Posterior cingulate gyrus (tissue), 11 donors: ENCODE measurements at places on chromosomes 6 and 20.

DNA sequence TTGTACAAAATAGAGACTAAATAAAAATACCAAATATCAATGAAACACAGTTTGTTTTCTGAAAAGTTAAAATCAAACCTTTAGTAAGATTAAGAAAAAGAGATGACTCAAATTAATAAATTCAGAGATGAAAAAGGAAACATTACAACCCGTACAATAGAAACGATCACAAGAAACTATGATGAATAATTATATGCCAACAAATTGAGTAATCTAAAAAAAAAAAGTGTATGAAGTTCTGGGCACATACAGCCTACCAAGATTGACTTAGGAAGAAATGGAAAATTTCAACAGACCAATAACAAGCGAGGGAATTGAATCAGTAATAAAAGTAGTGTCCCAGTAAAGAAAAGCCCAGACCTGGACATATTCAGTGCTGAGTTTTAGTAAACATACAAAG lies 94.8 kb downstream of the STXBP5 start:
- no peak for DNase-seq

- DNase-seq, result no peak
These were observed 197.1 kb downstream of the KHDC1L start for GRCh38 chr6:73028124-73028766.

GRCh38 chr6:80179695-80180094 lies 73.2 kb downstream of the BCKDHB start:
- no peak for DNase-seq

DNA sequence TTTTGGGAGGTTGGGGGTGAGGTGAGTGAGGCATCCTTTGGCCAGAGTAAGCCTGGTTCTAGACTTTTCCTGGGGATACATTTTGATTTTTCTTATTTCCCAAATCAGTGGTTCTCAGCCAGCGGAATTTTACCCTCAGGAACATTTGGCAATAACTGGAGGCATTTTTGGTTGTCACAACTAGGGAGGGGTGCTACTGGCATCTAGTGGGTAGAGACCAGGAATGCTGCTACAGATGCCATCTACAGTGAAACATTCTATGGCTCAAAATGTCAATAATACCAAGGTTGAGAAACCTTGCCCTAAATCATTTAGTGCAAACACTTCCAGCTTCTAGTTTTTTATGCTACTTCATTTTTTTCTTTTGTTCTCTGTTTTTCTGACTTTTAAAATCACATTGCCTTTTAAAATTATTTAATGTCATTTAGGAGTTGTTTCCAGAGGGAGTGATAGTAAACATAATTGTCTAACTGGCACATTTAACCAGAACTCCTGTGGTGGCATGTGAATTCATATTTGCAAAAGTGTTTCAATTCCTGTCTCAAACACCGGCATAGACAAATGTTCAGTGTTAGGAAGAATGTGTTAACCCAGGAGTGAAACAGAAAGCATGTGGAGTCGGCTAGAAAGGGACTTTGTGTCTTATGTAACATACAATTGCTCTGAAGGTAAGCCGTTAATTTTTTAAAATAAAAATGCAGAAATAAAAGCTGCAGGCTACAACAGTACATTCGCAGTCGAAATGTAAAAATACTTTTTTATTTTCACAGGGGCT lies 59.0 kb downstream of the QRSL1 start:
- no peak for DNase-seq

GRCh38 chr6:18962361-18962905 lies 575.3 kb downstream of the RNF144B start:
- no peak for DNase-seq

GRCh38 chr20:33009214-33010132 lies 2.0 kb downstream of the BPIFB2 start:
- DNase-seq, result no peak

DNA sequence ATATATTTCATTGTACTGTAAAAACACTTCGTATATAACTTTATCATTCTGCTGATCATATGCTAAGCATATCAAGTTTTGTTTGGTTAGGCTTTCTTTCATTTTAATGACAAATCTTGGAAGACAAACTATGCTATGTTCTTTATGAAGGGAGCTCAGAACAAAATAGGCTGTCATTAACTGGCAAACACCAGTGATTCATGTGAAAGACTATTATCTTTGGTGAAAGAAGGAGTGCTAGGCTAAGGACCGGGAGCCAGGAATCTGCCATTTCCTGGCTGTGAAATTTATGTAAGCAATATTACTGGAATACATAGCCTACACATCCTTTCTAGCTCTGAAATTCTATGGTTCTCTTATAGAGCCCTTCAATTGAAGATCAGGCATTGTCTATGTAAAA lies 136.2 kb upstream of the CCN2 start:
- no peak for DNase-seq

DNA sequence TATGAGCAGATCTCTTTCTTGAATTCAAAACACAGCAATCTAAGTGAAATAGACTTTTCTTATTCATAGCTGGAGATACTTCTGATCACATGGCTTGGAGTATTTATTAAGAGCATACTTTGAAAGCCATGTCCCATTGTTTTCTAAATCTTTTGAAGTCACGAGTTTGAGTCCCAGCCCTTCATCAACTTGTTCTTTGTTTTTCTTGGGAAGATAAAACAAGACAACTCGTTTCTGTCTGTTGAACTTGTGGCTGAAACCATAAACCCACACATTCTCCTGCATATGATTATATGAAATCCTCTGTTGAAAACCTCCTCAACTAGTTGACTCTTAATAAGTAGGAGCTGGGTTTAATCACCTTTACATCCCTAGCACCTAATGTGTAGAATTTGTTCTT lies 3.3 kb downstream of the RNF144B start:
- no peak for DNase-seq

GRCh38 chr6:31730631-31731086 lies 1.6 kb upstream of the DDAH2 start:
- no peak for DNase-seq

- DNase-seq, result peak; percentile 23
These were observed 22.9 kb downstream of the FKBP1A start for GRCh38 chr20:1369970-1370369.

DNA sequence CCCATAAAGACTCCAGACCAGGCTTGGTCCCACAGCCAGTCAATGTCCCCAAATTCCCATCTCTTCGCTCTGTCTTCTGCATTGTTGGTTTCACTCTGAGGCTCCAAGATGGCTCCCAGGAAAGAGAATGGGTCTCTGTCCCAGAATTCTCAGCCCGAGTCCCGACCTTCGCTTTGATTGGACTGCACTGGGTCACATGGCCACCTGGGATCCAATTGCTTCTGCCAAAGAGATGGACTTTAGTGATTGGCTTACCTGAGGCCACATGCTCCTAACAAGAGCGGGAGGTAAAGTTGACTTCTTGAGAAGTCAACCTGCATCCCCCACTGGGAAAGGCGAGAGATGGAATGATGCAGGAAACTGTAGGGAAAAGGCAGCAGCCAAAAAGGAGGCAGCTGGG lies 104.7 kb upstream of the PMEPA1 start:
- no peak for DNase-seq

- no peak for DNase-seq
These were observed 65.5 kb upstream of the BTN3A2 start for GRCh38 chr6:26299286-26300042.

GRCh38 chr6:101482606-101483005 lies 89.1 kb downstream of the GRIK2 start:
- DNase-seq, result no peak

DNA sequence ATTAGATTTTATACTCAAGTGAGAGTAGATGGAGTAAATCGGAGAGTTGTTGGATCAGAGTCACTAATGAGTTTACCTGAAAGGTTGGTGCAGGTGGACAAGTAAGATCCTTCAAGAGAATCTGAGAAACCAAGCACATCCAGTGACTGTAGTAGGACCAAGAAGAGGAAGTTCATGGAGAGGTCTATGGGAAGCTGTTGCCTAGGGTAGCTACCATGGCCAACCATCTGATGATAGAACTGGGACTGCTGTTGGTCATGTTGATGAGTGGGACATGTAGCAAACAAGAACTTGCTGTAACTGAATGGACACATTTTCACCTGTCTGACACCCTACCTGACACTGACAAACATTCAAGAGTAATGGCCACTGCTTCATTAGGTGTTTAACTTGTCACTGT lies 11.3 kb upstream of the ADGB start:
- DNase-seq, result no peak

GRCh38 chr6:106475284-106475683 lies 114.8 kb downstream of the CRYBG1 start:
- no peak for DNase-seq

DNA sequence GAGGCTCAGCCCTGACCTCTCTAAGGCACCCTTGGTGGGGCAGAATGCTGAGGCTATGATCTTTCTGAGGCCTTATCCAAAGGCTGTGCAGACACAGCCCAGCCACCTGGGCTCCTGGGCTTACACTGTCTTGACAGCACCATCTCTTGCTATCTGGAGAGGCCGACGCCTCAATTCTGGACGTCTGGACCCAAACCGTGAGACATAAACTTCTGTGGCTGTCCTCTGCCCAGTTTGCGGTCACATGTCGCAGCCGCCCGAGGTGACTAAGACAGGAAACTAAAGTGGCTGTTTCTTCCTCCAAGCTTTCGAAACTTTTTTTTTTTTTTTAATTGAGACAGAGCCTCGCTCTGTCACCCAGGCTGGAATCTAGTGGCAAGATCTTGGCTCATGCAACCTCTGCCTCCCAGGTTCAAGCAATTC lies 49.3 kb downstream of the PRR18 start:
- no peak for DNase-seq

DNA sequence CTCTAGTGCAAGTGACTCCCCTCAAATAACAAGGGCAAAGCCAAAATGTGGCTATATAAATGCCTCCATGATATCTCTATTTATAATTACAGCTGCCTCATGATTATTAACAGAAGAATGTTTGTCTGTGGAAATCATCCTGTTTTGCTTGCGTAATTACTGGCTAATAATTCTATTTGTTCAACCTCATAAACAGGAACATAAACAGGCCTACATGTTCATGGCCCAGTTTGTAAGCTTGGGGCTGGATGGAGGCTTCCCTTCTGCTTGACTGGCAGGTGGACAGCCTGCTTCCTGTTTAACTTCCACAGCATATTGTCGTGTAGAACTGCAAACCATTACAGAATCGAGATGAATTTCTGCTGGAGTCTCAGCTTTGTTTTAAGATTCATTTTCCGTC lies 766.0 kb upstream of the MAP3K7 start:
- DNase-seq, result no peak

DNA sequence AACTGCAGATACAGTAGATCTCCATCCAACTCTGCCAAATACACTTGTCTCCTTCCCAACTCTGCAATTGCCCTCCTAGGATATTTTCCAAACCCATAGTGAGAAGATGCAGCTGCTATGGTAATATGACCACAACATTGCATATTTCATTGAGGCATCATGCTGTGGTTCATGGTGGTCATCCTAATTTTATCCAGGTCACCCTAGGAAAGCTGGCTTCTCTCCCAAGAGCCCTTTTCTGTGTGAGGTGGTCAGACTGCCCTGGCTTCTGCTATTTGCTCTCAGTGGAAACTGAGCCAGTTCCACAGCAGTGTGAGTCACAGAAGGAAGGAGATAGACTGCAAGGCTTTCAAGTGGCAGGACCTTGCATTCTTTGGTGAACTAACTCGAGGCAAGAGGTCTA lies 5.5 kb downstream of the OGFRL1 start:
- no peak for DNase-seq

DNA sequence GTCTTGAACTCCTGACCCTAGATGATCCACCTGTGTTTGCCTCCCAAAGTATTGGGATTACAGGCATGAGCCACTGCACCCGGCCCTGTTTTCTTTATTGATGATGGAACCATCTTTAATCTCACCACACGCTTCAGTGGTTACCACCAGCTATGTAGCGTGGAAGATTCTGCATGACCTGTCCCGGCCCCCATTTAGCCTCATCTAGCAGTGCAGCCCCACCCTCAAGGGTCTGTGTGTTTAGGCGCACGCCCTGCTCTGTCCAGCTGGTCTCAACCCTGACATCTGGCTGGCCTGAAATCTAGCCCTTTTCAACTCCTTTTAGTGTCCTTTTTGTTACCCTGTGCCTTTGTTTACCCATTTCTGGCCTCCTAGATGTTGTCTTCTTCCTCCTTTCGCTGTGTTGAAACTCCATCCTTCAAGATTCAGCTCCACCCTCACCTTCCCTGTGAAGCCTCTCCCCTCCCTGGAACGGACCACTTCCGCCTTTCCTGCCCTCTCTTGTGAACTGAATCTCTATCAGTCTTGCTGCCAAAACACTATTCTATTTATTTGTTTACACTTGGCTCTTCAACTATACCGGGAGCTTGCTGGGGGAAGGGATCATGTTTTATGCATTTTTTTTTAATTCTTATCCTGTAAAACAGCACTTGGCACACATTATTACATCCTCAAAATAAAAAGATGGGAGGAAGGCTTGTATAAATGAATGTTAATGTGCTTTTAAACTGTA lies 101.0 kb upstream of the MTHFD1L start:
- DNase-seq, result no peak

GRCh38 chr6:53070806-53071205 lies 5.6 kb downstream of the FBXO9 start:
- DNase-seq, result no peak

GRCh38 chr6:159429433-159429832 lies 260.2 kb downstream of the FNDC1 start:
- no peak for DNase-seq

DNA sequence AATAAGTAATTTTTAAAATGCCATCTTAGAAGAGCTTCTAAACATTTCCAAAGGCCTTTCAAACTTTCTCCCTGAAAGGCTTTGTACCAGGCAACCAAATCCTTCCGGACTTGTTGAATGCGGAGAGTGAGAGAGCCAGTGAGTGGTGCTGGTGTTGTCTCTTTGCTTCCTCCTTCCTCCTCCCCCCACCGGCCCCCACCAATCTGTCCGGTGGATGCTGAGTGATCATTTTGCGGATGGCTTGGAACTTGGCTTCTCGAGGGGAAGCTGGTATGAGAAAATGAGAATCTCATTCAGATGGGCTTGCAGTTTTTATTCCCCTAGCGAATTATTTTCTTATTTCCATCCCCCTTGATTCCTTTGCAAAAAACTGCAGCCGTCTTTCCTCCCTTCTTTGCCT lies 97.3 kb downstream of the ANKRD60 start:
- DNase-seq, result no peak

- DNase-seq, result no peak
These were observed 60.8 kb upstream of the RPS6KA2 start for GRCh38 chr6:166687879-166688205.

DNA sequence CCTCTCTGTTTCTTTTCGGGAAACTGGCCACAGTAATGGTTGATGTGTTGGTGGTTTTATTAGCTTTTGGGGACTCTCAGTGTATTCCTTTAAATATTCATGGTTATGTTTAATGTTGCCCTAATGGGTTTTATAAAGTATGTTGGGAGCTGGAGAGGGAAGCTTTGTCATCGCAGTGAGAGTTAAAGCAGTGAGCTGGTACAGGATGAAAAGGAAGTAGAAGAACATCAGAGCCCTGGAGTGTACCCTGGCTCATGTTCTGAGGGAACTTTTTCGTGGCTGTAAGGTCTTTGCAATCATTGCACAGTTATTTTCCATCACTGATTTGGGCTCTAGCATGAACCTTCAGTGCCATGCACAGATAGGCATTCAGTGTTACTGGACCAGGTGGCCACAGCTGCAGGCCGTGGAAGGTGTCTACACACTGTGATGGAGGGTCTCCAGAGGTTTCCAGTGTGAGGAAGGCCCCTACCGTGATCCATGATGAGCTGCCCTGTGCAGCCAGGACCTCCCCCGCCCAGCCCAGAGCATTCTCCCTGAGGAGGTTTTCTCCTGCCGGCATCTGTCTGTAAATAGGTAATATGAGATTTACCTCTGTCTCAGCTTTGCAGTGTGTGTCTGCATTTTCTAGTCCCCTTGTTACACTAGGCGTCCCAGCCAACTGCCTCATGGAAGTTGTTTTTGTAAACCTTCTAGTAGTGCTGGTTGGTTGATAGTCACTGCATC lies 22.4 kb upstream of the TMEM217 start:
- DNase-seq, result no peak

- no peak for DNase-seq
These were observed 219.0 kb downstream of the THBS2 start for GRCh38 chr6:169034516-169035167.
